ENCODE measurements at places on chromosomes 5 and 9.
A peak's percentile ranks its signal among the peaks of the same experiment; 100 is the strongest.

DNA sequence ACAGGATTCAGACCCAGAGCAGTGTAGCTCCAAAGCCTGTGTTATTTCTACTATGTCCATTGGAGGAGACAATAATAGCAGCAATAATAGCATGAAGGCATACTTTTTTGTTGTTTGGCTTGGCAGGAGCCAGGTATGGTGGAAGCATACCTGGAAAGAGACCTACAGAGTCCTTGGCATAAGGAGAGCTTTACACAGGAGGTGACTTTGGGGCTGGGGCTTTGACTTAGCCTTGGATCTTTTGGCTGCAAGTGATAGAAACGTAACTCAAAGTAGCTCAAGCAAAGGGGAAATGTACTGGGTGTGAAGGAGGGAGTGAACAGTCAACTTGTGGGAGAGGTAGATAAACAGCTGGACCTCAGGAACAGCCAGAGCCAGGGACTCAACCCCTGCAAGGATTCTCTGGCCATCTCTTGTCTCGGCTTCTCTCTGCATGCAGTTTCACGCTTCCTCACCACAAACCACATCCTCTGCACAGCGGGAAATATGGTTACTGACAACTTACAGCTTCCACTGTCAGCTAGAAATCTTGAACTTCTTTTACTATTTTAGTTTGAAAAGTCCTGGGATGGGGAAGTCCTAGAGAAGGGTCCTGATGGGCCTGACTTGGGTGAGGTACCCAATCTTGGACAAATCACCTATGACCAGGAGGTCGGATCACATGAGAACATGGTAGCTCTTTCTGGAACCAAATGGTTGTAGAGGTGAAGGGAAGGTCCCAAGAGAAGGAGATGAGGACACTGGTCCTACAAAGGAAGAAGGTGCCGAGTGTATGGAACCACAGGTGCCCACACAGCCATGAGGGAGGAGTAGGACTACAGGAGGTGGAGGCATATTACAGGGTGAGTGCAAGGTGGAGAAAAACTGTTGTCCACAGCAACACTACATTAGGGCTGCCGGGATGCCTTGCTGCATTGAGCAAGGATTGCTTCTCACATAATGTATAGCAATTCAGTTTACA is 47.0 kb upstream of the TGFBR1 start:
- DNase-seq, result no peak

- no peak for DNase-seq
These were observed 556.9 kb upstream of the NUDT12 start for GRCh38 chr5:104119529-104119928.

GRCh38 chr5:7852542-7852941 is 1.6 kb upstream of the CFAP90 start:
- DNase-seq, result no peak

- no peak for DNase-seq
These were observed 14.8 kb upstream of the PSMD5 start for GRCh38 chr9:120857481-120857880.

DNA sequence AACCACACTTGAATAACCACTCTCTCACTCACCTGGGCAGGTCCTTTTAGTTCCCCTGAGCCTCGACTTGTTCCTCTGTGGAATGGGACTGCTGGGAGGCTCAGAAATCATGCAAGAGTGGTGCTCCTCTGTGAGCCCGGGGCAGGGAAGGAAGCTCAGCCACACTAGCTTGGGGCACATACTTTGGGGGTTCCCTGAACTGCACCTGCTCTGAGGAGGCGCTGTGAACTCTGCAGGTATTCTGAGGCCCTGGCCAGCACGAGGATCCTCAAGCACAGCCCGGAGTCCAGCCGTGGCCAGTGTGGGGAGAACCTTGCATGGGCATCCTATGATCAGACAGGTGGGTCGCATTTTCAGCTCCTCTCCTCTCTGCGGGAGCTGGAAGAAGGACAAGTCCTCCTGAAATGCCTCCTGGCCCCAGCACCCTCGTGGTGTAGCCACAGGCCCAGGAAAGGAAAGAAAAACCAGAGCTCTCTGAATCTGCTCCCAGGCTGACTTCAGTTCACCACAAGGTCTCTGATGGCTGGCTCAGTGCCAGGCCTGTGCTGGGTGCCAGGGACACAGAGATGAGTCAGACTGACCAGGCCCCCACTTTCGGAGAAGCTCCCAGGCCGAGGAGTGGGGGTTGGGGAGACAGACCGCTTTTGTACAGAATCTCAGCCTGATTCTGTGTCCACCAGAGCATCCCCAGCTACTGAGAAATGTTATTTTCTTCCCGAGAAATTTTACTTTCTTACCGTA is 11.9 kb downstream of the GLIPR2 start:
- DNase-seq, result peak; percentile 27

- DNase-seq, result no peak
These were observed 10.5 kb downstream of the OR1K1 start for GRCh38 chr9:122810306-122810946.

DNA sequence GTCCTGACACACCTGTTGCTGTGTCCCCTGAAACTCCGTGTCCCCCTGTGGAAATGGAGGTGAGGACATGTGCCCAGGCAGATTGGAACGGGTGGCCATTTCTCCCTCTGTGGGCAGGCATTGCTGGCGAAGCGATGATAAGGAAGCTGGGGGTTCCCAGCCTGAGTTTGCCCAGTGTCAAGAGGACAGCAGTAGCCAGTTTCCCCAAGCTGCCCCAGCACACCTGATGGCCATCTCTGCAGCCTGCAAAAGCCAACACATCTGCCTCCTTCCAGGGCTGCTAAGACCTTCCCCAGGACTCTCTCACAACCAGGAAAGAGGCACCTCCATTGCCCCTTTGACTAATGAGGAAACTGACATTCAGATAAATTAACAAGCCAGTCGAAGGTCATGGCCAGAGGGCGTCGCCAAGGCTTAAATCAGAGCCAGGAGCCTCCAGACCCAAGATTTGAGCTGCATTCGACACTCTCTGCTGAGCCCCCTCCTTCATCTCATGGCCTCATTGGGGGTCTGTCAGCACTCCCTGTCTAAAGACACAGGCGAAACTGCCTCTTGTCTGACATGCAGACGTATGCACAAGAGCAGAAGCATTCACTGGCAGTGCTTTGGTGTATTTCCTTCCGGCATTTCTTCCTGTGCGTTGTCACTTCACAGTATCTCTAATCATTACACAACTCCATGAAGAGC is 10.4 kb upstream of the WNK2 start:
- DNase-seq, result no peak

DNA sequence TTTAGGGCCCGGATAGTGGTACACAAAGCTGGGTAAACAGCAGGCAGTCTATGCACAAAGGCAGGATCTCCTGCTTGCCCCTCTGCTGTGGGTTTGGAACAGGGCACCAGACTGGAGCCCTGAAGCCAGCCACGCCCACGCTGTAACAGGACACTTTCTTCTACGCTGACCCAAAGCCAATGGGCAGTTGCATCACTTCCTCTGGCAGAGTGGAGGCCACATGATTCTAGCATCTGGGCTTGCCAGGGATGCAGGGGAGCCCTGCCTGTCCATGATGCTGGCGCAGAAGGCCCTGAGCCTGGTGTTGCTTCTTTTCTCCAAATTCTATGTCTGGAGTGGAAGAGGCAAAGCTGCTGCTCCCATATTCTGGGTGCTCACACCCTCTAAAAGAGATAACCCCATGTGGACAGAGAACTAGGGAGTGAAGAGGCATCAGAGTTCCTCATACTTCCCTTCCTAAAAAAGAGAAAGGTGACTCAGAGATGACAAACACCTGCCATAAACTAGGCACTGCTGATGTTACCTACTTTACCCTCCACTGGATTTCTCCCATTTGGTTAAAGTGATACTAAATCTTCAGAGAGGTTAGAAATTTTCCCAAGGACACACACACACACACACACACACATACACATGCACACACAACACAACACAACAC is 260.3 kb upstream of the KLF4 start:
- no peak for DNase-seq

DNA sequence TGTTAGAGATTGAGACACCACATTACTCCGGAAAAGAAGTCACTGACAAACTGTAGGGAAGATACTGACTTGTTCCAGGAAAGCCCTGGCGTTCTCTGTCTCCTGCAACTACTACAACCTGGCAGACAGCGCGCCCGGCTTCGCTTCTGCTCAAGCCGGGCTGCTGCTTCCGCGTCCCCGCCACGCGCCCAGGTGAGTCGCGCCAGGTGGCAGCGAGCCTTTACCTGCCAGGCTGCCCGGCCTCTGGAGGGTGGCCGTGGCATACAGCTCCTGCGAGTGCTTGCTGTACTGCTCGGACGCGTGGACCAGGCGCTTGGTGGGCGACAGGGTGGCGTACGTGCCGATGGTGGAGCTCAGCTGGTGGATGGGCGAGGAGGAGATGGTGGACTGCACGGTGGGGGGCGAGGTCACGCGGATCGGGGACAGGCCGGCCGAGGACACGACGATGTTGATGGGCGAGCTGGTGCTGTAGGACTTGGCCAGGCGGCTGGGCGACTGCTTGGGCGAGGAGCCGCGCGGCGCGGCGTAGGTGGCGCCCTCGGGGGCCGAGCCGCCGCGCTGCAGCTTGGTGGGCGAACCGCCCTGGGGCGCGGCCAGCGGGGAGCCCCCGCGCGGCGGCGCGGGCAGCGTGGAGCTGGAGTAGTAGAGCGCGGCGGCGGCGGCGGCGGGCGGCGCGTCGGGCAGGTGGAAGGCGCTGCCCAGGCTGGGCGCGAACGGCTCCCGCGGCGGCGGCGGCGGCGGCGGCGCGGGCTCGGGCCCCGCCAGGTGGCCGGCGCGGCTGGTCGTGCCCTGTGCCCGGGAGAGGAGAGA is 519.6 kb downstream of the CTNND2 start:
- DNase-seq, result no peak

- DNase-seq, result no peak
These were observed 113.2 kb downstream of the ZNF608 start for GRCh38 chr5:124633209-124633608.

DNA sequence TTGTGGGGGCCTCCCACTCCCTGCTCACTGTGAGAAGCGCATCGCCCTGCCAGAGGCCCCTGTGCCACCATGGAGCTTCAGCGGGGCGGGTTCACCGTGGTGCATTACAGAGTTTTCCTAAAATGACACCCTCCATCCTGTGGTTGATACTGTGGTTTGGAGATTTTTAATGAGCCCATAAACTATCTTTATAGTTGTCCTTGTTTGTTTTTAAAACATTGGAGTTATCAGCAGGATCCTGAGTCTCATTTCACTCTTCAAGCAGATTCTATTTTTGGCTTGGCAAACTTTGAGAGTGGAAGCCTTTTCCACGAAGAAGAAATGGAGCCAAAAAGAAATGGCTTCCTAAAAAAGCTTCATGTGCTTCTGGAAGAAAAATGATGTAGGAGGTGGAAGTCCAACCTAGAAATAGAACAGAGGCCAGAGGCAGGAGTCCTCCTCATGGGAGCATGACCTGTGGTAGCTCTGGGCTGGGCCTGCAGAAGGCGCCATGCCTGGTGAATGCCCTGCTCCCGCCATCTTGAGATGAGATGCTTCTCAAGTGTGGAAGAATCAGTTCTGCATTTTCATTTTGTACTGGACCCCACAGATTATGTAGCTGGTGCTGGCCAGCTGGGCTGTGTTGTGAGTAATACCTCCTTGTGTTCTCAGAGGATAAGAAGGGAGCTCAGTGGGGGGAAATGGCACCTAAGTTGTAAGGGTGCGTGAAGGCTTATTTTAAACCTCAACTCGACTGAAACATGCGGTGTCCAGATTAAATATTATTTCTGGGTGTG is 79.0 kb upstream of the RAI14 start:
- DNase-seq, result no peak

GRCh38 chr5:15522187-15522520 is 22.2 kb downstream of the FBXL7 start:
- no peak for DNase-seq

DNA sequence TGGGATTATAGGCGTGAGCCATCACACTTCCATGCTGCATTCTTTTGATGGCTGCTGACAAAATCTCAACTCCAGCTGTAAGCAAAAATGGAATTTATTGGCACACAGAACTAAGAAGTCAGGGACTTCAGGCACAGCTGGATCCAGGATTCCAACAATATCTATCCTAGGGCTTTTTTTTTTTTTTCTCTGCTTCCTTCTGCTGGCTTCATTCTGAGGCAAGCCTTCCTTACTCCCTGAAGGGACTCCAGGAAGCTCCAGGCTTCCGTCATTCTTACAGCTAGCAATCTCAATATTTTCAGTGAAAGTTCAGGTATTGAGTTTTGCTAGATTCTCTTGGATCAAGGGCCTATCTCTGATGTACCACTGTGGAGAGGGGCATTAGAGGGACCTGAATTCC is 66.1 kb downstream of the GALNT12 start:
- no peak for DNase-seq

GRCh38 chr9:18359335-18359734 is 114.6 kb upstream of the ADAMTSL1 start:
- DNase-seq, result no peak

- peak; percentile 51 for DNase-seq
These were observed 485 bp downstream of the TGFBR1 start for GRCh38 chr9:99105152-99106043.
